A549 treated with ZK216348 at 1 μM for 4 hours (cell line): ENCODE measurements at places on chromosomes 7 and 10. TPM values are rescaled to one million over a fixed set of nuclear protein-coding genes. Genes with fewer than 3 reads are reported as not detected.

Gene NACAD
- total RNA-seq = 0.14 to 0.39 TPM (median 0.35 TPM) in 5 replicates

Gene PNLIPRP1
- total RNA-seq = not detected in 5 replicates

Gene MAGI2
- 0.31 to 0.60 TPM (median 0.48 TPM) in 5 replicates for total RNA-seq

Gene GALNT17
- not detected in 5 replicates for total RNA-seq

Gene PGAM2
- not detected in 5 replicates for total RNA-seq

Gene CPEB3
- 0.12 to 0.52 TPM (median 0.39 TPM) in 5 replicates for total RNA-seq

Gene TMEM213
- total RNA-seq = not detected in 5 replicates
